ENCODE measurements at places on chromosomes 7 and 10.

- no peak for DNase-seq
- H3K4me1 ChIP-seq: no peaks in the 10 kb centered on the region
- H3K27me3 ChIP-seq: no peaks in the 10 kb centered on the region
- H3K4me3 ChIP-seq: no peak overlapping the region
Measured at GRCh38 chr7:5266191-5267028, 16.3 kb upstream of the SLC29A4 start.

- H3K4me3 ChIP-seq: no peak overlapping the region
- H3K36me3 ChIP-seq: no peaks in the 10 kb centered on the region
- H3K27me3 ChIP-seq: no peaks in the 10 kb centered on the region
- H3K4me1 ChIP-seq: no peaks in the 10 kb centered on the region
- H3K27ac ChIP-seq: no peak overlapping the region
Measured at GRCh38 chr10:132282667-132283603, 24.8 kb downstream of the STK32C start.

- H3K36me3 ChIP-seq: no peaks in the 10 kb centered on the region
- H3K27ac ChIP-seq: no peak overlapping the region
- no peaks in the 10 kb centered on the region for H3K27me3 ChIP-seq
- no peaks in the 10 kb centered on the region for H3K4me1 ChIP-seq
- no peak overlapping the region for H3K4me3 ChIP-seq
- DNase-seq: no peak
Measured at GRCh38 chr7:72059925-72060324, 352.2 kb downstream of the CALN1 start.

DNA sequence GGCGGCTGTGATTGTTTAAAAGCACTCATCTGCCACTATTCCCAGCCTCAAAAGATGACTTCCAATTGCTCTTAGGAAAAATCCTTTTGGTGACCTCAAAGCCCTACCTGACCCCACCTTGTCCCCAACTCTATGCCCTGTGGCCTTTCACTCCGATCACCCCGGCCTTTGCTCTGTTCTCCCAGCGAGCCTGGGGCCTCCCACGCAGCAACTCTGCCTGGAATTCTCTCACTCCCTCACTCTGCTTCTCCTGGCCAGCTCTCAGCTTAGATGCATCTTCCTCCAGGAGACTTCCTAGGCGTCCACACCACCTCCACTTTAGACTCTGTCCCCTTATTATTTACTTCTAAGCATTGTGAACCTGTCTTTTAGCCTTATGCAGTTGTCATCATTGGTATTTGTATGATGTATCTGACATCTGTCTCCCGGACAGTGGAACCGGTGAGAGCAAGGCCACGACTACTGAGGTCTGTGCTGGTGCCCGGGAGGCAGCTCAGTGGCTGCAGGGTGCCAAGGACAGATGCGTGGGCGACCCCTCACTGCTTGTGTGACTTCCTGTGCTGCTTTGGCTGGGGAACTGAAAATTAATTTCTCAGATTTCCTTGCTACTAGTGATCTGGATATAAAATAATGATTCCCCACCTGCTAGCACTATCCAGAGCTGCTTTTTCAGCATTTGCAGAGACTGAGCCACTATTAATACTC, 63.0 kb downstream of the PIP4K2A start:
- H3K4me1 ChIP-seq: peaks cover 68% of the 10 kb centered on the region
- DNase-seq: no peak
- no peaks in the 10 kb centered on the region for H3K36me3 ChIP-seq
- H3K27ac ChIP-seq: no peak overlapping the region
- no peak overlapping the region for H3K4me3 ChIP-seq
- no peaks in the 10 kb centered on the region for H3K27me3 ChIP-seq

- no peaks in the 10 kb centered on the region for H3K36me3 ChIP-seq
- no peak for DNase-seq
- no peak overlapping the region for H3K4me3 ChIP-seq
- no peak overlapping the region for H3K27ac ChIP-seq
- no peaks in the 10 kb centered on the region for H3K27me3 ChIP-seq
Measured at GRCh38 chr10:20670579-20670978, 226.5 kb downstream of the NEBL start.

- no peaks in the 10 kb centered on the region for H3K4me1 ChIP-seq
- no peak overlapping the region for H3K27ac ChIP-seq
- H3K27me3 ChIP-seq: no peaks in the 10 kb centered on the region
- no peak overlapping the region for H3K4me3 ChIP-seq
Measured at GRCh38 chr7:54166419-54166818, 375.8 kb upstream of the VSTM2A start.

DNA sequence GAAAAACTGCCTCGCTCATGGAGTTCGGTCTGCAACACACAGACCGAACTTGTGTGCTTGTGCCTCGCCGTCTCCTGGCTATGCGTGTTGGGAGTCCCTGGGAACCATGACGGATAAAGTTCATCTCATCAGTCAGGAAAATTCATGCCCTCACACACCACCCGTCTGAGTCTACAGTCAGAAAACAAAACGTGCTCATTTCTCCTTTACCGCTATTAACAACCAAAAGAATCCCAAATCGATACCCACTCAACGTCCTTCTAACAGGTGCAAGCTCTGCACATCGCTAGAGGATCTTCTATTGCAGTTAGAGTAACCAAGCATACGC, 13.6 kb downstream of the CNPY1 start:
- no peaks in the 10 kb centered on the region for H3K36me3 ChIP-seq
- H3K4me3 ChIP-seq: peak overlapping the region; percentile 56
- DNase-seq: no peak

GRCh38 chr10:111429288-111430028, 352.6 kb downstream of the ADRA2A start:
- DNase-seq: no peak
- H3K27ac ChIP-seq: no peak overlapping the region
- no peaks in the 10 kb centered on the region for H3K36me3 ChIP-seq
- H3K27me3 ChIP-seq: no peaks in the 10 kb centered on the region

GRCh38 chr10:114544045-114544659, 113.9 kb downstream of the ABLIM1 start:
- H3K4me1 ChIP-seq: peaks cover 4% of the 10 kb centered on the region
- H3K4me3 ChIP-seq: no peak overlapping the region
- no peaks in the 10 kb centered on the region for H3K27me3 ChIP-seq
- no peak overlapping the region for H3K27ac ChIP-seq
- DNase-seq: no peak
- H3K36me3 ChIP-seq: no peaks in the 10 kb centered on the region

GRCh38 chr10:97781618-97782331, 10.0 kb upstream of the SFRP5 start:
- no peaks in the 10 kb centered on the region for H3K4me1 ChIP-seq
- no peaks in the 10 kb centered on the region for H3K27me3 ChIP-seq
- no peaks in the 10 kb centered on the region for H3K36me3 ChIP-seq
- no peak overlapping the region for H3K27ac ChIP-seq
- no peak overlapping the region for H3K4me3 ChIP-seq

- H3K36me3 ChIP-seq: no peaks in the 10 kb centered on the region
- H3K27me3 ChIP-seq: no peaks in the 10 kb centered on the region
- no peaks in the 10 kb centered on the region for H3K4me1 ChIP-seq
- no peak for DNase-seq
Measured at GRCh38 chr7:144019457-144019856, 19.3 kb downstream of the OR6B1 start.

DNA sequence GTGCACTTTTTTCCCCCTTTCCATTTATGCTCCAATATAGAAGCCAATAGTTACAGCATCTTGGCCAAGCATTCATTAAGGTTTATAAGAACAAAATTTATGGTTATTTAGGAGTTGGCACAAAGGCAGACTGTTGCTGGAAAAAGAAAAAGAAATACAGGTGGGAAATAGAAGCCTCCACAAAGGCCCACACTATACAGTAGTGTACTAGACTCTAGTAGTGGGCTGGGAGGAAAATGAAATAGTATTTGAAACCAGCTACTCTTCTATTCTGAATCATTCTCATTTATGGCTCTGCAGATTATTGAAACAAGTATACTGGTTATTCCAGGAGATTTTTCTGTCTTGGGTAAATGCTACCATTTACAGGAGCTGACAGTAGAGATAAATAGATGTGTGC, 80.9 kb upstream of the CDK6 start:
- DNase-seq: no peak
- H3K27ac ChIP-seq: no peak overlapping the region
- no peak overlapping the region for H3K4me3 ChIP-seq
- H3K36me3 ChIP-seq: no peaks in the 10 kb centered on the region
- no peaks in the 10 kb centered on the region for H3K27me3 ChIP-seq
- H3K4me1 ChIP-seq: no peaks in the 10 kb centered on the region

All from thoracic aorta (tissue), 2 donors.